C1 segment of cervical spinal cord (tissue), 14 donors: ENCODE measurements at places on chromosomes 2 and 18.

DNA sequence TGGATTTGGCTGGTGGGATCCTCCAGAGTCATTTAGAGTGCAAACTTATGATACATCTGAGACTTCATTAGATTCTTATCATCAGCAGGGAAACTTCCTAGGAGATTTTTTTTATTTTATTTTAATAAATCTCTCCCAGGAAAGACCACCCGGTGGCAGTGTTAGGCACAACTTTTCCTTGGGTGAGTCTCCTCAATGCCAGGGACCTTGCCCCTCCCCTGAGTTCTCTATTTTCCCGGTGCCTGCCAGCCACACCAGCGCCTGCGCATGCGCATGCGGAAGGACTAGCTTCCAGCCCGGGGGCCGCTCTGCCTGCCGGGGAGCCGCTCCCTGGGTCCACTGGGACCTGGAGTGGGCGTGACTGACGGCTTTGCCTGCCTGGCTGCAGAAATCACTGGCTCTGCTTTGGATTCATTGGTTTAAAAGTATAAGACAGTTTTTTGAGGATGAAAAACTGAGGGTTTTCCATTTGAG lies 86.6 kb downstream of the TMEM182 start:
- peak; percentile 76 for DNase-seq

DNA sequence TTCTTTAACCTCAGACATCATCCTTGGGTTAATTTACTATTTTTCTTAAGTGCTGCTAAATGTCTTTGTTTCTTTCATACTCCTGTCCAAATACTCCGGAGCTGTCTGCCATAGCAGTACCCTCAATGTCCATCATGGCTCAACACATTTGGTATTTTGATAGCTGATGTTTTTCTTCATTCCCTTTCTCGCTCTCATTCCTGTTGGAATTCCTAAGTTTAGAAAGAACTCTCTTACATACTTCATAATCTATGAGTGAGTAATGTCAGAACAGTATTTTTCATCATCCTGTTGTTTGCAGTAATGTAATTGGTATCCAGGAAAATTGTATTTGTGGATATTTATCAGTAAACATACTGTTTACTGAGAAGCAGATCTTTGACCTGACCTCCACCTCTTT lies 282.9 kb downstream of the PTGR3 start:
- DNase-seq = no peak

DNA sequence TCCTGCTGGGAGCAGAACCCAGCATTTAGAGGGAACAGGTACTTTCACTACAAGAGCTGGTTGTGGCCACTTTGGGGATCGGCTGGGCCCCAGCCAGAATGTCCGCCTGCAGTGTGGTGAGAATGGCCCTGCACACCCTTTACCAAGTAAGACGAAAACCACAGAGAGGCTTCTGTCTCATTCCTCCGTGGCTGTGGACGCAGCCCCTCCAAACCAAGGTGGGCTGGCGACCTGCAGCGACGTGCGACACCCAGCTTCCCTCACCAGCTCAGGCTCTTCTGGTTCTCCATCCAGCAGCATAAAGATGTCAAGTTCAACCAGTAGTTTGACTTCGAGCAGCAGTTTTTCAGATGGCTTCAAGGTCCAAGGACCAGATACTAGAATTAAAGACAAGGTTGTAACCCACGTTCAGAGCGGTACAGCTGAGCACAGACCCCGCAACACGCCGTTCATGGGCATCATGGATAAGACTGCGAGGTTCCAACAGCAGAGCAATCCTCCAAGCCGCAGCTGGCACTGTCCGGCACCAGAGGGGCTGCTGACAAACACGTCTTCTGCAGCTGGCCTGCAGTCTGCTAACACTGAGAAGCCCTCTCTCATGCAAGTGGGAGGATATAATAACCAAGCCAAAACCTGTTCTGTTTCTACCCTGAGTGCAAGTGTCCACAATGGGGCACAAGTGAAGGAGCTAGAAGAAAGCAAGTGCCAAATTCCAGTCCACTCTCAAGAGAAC lies 56.2 kb downstream of the WDSUB1 start:
- DNase-seq = no peak

GRCh38 chr2:143607231-143608062 lies 478.2 kb downstream of the ARHGAP15 start:
- no peak for DNase-seq

DNA sequence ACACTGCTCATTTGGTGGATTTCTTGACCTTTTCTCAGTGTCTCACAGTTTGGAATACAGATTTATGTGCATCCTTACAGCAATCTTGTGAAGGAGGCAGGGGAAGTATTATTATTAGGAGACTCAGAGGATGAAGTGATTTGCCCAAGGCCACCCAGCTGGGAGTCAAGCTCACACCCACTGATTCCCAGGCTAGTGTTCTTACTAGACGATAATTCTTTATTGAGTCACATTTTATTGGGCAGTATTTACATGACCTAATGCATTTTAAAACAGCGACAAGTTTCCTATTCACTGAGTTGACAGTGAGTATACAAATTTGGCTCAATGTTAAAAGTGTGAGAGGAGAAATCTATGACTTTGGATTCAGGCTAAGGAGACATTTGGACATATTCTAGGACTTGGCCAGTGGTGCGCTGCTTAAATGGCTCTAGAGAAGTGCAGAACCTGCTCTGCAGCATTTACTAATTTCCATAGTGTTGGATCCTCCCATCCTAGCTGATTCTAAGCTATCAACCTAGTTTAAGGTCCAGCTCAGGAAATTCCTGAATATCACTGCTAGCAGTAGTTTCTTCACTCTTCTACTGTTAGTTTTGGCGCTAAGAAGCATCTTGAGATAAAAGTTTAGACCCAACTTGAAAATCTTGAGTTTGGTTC lies 199.3 kb downstream of the MTX2 start:
- DNase-seq = no peak

DNA sequence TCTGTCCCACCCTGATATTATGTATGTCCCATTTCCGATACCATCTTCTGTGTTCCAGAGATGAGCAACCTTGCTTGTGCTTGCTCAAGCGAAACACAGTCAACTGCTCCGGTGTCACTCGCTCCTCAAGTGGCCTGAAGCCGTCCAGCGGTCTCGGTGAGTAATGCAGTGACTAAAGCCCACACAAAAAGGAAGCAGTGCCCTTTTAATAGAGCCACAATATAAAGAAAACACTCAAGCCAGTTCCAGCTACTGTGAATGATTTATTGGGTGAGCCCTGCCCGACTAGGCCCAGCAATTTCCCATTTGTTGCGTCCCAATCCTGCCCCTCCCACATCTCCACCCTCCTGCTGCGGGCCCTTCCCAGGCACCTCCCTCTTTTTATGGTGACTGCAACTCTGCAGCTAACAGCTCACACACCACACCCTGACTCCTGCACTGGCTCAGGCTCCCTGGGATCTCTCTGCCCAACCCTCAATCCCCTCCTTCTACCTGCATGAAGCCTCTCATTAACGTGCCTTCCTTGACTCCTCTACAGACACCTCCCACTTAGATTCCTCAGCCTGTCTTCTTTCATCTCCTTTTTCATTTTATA lies 44.2 kb upstream of the DSC1 start:
- no peak for DNase-seq

DNA sequence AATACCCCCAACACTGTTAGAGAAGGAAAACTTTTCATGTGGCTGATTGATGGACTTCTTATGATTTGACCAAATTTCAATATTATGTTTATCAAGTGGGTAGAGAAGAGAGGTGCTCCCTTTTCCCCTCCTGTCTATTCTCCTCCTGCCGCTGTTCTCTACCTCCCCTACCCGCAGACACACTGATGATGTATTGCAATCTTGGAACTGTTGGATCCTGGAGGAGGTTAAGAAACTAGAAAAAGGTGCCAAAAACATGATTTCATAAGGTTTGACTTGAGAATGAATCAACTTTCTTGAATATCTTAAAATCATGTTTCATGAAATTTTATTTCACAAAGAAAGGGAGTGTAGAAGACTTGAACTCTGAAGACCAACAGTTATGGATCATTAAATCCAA lies 125.8 kb downstream of the MEIS1 start:
- no peak for DNase-seq

DNA sequence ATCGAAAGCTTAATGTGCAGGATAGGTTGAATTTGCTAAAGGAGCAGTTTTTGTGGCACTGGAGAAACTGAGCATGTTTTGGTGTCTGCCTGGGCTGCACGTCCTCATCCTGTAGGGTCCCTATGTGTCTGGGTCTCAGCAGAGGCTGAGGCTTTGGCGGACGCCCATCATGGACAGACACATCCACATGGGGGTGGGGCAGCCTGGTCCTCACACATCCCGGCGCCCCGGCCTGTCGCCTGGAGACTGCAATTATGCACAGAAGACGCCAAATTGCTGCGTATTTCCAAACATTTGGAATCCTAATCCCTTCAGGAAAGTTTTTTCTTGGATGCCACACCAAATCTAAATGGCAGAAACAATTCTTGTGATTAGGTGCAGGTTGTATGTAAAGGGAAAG lies 128.2 kb upstream of the TWIST2 start:
- DNase-seq = no peak

- no peak for DNase-seq
Measured at GRCh38 chr2:62112179-62112578, 83.7 kb upstream of the B3GNT2 start.

DNA sequence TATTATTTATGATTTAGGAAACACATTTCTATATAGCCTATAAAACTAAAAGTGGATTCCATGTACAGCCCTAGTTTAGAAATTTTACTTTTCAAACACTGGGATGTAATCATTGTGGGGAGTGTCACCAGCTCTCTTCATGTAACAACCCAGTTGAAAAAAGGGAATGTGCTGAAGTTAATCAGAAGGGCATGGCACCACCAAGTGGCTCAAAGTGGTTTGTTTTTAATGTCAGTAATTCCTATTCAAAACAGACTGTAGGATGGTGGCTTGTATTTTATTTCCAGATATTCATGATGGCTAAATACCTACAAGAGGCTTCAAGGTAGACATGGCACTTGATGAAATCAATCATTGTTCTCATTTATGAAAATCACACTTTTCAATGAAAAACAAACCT lies 58.1 kb upstream of the TMEM182 start:
- no peak for DNase-seq

GRCh38 chr2:104476075-104476474 lies 377.8 kb upstream of the POU3F3 start:
- DNase-seq = no peak

DNA sequence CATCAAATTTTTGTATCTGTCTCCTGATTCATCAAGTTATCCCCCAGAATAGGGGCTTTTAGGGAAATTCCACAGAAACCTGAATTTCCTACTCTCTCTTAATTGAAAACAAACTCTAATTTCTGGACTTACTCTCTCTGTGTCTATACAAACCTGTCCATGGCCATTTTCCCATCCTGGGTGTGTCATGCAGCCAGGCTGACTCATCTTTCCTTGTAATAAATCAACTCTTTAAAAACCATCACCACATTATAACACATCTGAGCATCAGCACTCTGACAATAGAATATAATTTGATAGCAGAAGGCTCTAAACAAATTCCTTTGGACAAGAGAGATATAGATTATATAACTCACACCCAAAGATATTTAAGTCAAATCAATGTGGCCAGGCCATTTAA lies 610.2 kb downstream of the DCC start:
- no peak for DNase-seq

GRCh38 chr2:142020368-142020767 lies 110.4 kb downstream of the LRP1B start:
- DNase-seq = no peak

DNA sequence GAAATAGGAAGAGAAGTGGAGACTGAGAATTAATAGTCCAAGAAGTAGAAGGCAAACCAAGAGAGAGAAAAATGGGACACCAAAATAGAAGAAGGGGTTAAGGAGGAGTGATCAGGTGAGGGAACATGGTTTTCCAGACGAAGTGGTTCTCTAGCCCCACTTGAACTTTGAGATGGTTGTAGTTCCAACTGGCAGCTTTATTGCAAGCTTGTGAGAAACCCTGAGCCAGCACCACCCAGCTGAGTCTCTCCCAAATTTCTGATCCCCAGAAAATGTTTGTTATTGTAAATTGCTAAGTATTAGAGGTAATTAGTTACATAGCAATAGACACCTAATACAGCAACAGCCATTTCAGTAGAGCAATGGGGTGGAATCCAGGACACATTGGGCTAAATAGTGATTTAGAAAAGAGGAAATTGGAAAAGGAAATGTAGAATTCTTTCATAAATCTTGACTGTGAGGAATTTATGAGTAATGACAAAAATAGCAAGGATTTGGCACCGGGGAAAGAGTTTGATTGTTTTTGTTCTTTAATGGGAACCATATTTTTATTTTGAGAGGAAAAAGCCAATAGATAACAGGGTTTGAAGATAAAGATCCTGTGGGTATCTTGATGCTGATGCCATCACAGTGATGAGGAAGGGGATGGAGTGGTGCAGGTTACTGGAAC lies 62.1 kb upstream of the XDH start:
- DNase-seq = no peak

GRCh38 chr2:40304340-40304739 lies 147.6 kb downstream of the SLC8A1 start:
- DNase-seq = no peak

- DNase-seq = no peak
Measured at GRCh38 chr2:50766058-50766457, 265.9 kb downstream of the NRXN1 start.

- no peak for DNase-seq
Measured at GRCh38 chr2:32538735-32539134, 89.1 kb upstream of the TTC27 start.

GRCh38 chr2:38653380-38653714 lies 12.6 kb upstream of the GALM start:
- no peak for DNase-seq

DNA sequence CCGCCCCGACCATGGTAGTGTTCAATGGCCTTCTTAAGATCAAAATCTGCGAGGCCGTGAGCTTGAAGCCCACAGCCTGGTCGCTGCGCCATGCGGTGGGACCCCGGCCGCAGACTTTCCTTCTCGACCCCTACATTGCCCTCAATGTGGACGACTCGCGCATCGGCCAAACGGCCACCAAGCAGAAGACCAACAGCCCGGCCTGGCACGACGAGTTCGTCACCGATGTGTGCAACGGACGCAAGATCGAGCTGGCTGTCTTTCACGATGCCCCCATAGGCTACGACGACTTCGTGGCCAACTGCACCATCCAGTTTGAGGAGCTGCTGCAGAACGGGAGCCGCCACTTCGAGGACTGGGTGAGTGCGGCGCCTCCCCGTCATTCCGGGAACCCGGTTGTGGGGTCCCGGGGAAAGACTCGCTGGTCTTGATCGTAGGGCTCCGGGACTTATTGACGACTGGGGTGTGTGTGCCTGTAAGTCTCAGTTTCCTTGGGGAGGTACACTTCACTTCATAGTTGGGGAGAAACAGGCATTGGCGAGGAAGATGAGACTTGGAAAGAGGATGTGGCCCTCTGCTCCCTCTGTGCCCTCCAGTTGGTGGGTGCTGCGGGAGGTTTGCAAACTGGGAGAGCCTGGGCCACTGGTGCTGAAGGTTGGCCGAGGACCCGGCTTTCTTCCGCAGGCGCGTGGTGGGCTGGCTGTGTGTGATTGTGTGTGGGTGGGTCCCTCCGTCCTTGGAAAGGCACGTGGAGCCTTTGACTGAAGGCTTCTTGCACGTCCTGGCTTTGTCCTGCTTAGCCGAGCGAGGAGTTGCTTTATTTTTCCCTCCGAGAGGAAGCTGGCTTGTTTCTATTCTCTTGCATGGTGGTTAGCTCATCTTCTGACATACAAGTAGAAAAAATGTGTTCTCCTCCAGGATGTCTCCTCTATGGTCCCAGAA lies 886 bp downstream of the PRKCE start:
- no peak for DNase-seq

GRCh38 chr18:23964282-23965238 lies 50.0 kb upstream of the TTC39C start:
- DNase-seq = no peak
